Glutamatergic neuron (in vitro differentiated cells): ENCODE measurements at places on chromosomes 5 and 9. TPM values are rescaled to one million over a fixed set of nuclear protein-coding genes. Genes with fewer than 3 reads are reported as not detected.

Gene SV2C
- total RNA-seq, result 17.8 TPM

Gene MELK
- total RNA-seq, result 7.2 TPM

Gene CMYA5
- total RNA-seq, result 0.74 TPM

Gene BSPRY
- not detected for total RNA-seq

Gene ZDHHC11B
- total RNA-seq, result 42.8 TPM

DNA sequence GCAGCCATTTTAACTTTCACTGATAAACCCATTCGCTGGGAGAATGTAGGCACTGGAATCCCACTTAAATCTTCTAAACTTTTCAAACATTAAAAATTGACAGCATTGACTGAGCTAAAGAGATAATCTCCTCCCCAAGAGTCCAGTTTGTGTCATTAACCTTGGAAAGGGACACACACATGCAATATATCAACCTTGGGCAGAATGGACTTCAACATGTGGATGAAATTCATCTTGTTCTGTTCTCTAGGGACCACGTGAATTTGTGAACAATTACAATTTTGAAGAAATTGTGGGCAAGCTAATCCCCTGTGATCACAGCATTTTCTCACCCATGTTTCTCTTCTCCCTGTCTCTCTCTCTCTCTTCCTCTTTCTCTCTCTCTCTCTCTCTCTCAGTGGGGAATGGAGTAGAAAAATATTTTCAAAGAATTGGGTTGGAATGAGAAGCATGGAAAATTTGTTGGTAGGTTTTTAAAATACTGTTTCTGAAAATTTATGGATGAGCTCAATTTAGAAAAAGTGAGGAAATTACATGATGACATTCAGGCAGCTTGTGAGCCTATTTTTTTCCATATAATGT is 553.7 kb downstream of the EBF1 start:
- DNase-seq, result no peak

GRCh38 chr5:18483451-18483850 is 849.2 kb downstream of the TAF11L14 start:
- DNase-seq, result no peak

DNA sequence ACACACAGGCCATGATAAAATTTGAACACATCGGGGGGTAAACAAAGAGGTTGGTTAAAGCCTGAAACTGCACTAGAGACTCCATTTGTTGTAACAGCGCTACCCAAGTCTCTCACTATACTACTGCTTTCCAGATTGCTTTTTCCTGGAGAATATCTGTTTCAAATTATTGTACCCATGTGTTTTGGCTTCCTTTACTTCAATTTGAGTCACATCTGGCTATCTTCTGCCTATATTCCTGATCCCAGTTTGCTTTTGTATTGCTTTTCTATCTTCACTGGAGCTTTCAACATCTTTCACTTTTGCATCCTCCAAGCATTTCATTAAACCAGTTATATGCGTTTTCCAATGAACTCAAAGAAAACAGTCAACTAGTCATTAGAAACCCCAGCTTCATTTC is 404.7 kb downstream of the MLLT3 start:
- no peak for DNase-seq

DNA sequence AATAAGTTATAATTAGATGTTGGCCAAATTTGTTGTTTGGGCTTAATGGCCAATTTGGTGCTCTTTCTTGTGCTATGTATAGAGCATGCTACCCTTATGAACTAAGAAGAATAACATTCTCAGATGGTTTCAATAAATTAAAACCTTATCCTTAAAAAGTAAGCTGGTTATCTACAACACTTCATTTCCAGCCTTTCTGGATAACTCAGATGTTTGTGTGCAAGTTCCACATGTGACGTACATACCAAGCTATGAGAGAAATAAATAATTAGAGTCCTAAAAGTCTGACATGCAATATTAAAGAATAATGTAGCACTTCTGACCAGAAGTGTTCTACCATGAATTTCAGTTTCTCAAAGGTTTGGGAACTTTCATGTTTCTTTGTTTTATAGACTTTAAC is 11.7 kb downstream of the MTREX start:
- DNase-seq, result no peak

- no peak for DNase-seq
Observed at GRCh38 chr5:11234501-11234911, 473.5 kb upstream of the DAP start.

DNA sequence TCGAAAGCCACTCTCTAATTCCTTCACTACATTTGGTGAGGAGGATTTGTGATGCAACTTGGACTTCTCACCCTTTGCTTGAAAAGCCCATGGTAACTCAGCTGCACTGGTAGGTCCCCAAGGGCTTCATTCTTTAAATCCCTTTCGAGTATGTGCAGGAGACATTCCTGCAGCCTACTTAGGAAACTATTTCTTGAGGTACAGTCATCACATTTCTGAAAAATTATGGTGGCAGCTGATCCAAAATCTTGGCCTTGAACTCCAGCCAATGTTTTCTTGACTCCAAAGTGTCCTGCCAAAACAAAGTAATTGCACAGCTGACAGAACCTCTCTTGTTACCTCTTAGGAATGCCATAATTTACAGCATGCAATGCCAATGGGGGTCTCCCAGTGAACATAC is 99.7 kb downstream of the NPR3 start:
- no peak for DNase-seq

- no peak for DNase-seq
Observed at GRCh38 chr5:573976-574375, 38.2 kb upstream of the CEP72 start.

DNA sequence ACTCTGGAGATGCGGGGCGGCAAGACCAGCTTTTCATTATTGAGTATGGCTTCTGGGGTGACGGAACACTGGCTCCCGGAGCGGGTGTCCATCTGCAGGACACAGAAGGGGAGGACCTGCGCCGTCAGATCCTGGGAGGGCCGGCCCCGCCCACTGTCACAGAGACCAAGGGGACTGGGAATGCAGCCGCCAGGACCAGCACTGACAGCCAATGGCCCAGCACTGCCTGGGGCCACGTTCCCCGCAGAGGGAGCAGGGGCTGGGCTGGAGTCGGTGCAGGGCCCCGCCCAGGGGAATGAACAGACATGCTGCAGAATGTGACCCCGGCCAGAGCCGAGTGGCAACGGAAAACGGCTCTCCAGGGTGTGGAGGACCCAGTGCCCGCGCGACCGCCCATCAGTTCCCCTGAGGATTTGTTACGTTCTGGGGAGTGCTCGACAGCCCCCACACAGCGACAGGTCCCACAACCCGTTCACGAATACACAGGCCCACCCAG is at the start of gene ZDHHC11:
Gene ZDHHC11, minus strand, starts transcription at position 476 of the 496 bp plus-strand sequence. Its CDS starts 384 bp downstream, at position 92.
- DNase-seq, result peak; percentile 40

DNA sequence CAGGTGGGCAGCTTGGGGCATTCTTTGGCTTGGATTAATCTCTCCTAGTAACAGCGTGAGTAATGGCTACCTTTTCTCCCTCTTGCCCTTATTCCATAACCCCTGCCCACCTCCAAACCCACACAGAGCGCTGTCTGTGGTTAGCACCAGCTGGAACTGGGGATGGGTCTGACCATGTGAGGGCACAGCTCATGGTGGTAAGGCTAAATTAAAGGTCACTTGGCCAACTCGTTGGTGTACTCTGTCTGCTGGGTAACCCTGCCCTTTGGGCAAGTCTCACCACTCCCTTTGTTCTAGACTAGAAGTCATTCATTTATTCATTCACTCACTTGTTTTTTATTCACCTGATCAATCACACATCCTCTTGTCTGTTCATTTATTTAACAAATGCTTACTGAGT is 27.8 kb downstream of the PPARGC1B start:
- DNase-seq, result no peak

DNA sequence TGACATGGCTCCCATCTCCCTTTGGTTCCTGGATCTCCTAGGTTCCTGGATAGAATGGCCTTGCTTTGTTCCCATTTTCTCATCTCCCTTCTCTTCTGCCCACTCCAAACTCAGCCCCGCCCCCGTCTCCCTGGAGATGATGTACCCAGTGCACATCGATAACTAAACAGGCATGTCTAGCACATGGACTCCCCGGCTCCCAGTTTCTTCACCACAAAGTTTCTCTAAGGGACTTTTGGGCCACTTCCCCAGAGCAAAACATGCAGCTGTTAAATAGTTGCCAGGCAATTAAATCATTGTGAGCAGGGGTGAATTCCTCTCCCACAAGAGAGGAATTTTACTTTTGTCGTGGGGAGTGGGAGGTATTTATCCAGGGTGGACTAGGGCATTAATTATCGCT is 259.0 kb downstream of the GADD45G start:
- peak; percentile 26 for DNase-seq

DNA sequence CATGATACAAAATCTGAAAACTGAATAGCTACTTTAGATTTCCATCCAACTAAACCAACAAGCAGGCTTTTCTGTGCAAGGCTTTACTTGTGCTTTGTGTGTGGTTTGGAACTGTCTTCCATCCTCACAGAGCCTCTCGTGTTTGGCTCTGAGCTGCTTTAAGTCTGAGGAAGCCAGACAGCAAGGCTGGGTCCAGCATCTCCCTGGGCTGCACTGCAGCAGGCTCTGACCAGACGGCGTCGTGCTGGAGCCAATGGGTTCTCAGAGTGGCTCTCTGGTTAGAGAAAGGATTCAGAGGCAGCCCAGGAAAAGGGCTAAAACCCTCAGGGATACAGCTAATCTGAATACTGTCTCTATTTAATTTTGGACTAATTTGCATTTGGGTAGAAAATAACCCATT is 207.9 kb upstream of the EFNA5 start:
- DNase-seq, result peak; percentile 39

DNA sequence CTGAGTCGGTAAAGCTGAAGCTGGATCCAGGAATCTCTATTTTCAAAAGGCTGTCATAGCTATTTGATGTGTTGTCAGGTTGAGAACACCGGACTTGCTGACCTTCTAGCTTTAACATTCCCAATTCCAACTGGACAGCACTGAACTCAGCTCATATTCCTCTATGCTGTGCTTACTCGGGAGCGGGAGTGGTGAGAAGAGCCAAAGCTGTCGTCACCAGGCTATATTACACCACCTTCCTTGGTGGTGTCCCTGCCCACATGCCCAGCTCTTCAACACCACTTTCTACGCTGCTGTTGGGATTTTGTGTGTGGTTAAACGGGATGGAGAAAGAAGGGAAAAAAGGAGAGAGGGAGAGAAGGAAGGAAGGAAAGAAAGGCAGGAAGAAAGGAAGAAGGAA is 653.6 kb downstream of the RAB3C start:
- no peak for DNase-seq

GRCh38 chr9:15246708-15247107 is 60.3 kb downstream of the TTC39B start:
- no peak for DNase-seq

GRCh38 chr5:178529080-178529479 is 61.1 kb downstream of the COL23A1 start:
- DNase-seq, result no peak

- DNase-seq, result no peak
Observed at GRCh38 chr9:6106711-6107339, 91.4 kb upstream of the RANBP6 start.

DNA sequence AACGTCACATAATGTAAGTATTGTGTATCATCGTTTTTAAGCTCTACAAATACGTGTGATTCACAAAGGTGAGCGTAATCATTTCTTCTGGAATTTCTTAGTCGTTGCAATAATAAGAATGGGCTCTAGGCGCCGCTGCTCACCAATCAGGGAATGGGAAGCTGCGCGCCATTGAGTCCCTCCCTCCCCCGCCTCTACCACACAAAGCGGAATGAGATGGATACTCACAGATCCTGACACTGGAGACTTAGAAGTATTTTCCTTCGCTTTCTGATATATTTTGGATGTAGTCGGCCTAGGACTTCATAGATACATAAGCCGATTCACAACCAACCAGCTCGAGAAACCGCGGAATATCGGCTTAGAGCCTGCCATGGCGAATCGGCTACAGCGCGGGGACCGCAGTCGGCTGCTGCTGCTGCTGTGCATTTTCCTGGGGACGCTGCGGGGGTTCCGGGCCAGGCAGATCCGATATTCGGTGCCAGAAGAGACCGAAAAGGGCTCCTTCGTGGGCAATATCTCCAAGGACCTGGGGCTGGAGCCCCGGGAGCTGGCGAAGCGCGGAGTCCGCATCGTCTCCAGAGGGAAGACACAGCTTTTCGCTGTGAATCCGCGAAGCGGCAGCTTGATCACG is at the start of gene PCDHGA11:
Gene PCDHGA11, plus strand, starts transcription at position 197 of the 634 bp plus-strand sequence. Its CDS starts 177 bp downstream, at position 374.
- DNase-seq, result no peak

DNA sequence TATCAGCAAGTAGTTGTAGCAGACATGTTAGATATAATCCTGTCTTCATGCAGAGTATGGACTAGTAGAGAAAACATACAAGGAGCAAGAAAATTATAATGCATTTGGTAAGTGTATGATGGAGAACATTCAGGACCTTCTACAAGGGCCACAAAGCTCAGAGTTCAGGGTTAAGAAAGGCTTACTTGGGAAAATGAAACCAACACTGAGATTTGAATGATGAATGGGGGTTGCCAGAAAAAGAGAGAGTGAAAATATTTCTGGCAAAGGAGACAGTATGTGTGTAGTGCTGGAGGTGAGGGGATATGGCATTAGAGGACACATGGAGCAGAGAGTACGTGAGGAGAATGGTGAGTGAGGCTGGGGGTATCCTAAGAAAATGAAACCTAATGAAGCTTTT is 169.8 kb upstream of the STK32A start:
- DNase-seq, result no peak

DNA sequence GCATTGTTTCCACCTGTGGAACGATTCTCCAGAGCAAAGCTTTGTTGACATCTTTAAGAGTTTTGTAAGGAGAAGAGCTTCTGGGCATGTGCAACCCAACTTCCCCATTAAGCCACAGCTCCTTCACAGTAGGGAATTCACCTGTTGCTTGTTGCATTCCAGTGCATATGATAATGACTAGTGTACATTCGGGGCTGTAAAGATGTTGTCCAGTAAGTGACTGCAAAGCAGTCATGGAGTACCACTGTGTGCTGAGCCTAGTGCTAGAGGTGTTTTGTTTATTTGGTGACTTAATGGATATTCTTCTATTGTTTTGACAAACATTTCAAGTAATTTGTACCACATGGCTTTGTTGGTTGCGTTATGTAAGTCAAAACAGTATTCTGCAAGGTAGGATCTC is 12.8 kb downstream of the UGCG start:
- DNase-seq, result no peak

DNA sequence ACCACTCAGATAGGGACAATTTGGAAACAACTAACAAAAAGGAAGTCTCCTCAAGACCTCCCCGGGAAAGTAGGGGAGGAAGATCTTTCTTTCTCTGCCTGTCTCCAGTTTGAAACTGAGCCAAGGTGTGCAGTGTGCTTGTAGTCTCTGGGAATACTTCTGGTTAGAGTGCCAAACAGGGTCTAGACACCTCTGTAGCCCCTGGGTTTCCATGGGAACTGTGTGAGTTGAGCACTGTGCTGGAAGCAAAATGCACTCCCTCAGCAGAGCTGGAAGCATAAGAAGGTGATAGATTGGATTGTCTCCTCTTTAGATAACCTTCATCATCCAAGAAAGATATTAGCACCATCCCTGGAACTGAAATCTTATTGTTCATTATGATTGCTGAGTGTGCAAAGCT is 129.2 kb upstream of the TNPO1 start:
- DNase-seq, result no peak

DNA sequence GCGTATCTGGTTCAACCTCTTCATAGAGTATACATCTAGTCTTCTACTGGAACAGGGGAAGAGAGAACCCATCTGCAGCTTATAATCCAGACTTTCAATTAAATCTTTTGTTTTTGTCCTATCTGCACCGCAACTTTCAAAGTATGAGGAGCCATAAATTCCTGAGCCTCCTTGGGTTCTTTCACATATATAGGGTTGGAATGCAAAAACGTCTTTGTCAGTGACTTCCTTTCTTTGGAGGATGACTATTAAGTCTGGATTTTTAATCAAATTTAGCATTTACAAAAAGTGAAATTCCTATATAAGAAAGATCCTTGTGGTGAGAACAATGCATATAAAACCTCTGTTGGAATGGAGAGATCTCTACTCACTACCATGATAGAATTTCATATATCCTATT is 370.8 kb downstream of the TMEM38B start:
- DNase-seq, result no peak

GRCh38 chr5:79023348-79023747 is 38.2 kb upstream of the ARSB start:
- DNase-seq, result no peak
